ENCODE measurements at places on chromosomes 1 and 21.

DNA sequence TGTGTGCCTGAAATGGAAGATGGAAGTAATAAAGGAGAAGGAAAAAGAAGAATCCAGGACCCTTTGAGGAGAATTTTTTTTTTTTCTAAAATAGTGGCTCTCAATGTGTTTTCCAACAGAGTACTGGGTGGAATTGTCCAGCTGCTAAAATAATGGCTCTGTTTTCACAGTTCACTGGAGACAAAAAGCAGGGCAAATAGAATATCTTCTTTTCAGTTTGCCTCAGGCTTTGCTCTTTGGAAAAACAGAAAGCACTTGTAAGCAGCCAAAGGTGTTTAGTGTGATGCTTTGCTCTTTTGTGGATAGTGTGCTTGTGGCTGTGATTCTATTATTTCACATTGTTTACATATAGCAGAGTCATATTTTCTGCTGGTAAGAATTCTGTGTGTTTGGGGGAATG is 77.4 kb upstream of the MROH9 start:
- no peak for DNase-seq

DNA sequence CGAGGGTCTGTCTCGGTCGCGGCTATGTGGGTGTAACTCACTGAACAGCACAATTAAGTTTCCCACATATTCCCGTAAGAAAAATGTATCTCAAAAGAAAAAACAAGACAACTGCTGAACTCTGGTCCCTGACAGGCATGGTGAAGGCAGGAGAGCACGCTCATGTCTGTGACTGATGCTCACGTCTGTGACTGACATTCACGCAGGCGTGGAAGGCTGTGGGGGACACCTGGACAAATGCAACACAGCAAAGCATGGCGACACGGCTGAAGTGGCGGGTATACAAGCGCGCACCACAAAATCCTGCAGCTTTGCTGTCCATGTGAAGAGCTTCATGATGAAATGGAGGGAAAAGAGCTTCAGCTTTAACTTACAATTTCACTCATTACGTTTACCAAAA is 6.0 kb downstream of the PTTG1IP start:
- DNase-seq = no peak

DNA sequence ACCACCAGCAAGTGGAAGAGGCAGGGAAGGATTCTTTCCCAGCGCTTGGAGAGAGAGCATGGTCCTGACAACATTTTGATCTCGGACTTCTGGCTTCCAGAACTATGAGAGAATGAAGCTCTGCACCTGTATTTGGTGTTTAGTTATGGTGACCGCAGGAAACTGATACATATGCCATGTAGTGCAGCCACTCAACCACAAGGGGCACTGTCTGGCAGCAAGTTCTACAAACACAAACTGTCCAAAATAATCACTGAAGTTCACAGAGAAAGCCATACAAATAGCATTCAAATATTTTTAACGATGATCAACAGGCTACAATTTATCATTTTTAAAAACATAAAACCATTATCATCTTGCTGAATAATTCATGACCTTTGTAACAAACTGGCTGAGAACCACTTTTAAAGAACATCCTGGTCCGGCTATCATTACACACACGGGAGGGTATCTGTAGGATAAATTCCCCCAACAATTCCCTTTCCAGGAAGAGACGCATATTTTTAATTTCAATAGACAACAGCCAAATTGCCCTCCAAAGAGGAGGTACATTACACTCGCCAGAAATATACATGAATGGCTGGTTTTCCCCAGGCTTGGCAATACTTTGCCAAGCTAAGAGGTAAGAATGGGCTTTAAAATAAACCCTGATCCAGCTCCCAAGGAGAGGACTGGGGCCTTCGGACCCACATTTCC is 9.2 kb upstream of the CBR3 start:
- peak; percentile 59 for DNase-seq

DNA sequence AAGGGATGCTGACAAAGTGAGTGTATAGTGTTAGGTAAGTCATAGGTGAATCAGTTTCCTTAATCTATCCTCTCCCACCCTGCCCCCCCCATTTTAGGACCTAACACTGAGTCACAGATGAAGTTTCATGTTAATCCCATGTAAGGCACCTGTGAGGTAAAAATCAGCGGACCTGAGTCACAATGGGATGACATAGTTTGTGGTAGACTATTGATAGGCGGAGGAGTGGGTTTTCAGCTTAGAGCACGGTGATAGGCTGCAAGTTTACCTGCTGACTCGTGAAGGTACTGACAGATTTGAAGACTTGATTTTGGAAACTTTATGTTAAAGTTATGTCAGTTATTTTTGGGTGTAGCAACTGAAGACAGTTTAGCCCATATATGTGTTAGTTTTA is 1.7 kb downstream of the TOR1AIP1 start:
- DNase-seq = no peak

GRCh38 chr1:231337043-231337471 is 595 bp downstream of the EXOC8 start:
- DNase-seq = no peak

GRCh38 chr1:67618285-67619018 is 66.5 kb upstream of the GADD45A start:
- DNase-seq = no peak

DNA sequence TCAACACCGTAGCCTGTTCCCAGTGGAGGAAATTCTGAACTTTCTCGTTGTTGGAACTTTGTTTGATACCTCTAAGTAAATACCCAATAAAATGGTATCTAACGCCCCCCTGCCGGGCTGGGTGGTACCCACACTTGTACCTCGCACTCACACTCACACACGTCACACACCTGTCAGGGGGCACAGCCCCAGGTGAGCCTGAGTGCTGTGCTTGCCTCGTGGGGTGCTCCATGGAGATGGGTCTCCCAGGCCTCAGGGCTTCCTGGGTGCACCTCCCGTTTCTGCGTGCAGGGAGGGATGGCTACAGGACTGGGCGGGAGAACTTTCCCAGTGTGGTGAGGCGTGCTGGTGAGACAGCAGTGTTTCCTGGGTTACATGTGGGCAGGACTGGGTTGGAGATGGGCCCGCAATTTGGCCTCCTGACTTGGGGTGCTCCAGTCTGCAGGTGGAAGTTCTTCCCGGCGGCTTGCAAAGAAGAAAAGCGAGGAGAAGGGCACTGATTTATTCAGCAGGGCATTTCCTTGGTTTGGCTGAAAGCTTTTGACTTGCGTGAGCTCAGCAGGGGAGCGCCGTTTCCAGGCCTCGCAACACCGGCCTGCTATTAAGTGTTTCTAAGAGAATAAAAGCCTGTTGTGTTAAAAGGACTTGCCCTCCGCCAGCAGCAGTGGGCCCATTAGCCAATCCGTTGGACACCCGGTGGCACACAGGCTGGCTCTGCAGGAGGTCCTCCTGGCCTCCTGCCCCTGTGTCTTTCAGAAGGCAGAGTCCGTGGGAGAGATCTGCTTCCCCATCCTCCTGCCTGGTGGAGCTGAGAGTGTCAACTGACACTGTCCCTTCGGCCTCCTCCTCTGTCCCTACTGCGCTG is 79.7 kb downstream of the KIF26B start:
- DNase-seq = no peak

Measured in cardiac muscle cell (in vitro differentiated cells and primary cell).